ENCODE measurements at places on chromosomes 6 and 20.

DNA sequence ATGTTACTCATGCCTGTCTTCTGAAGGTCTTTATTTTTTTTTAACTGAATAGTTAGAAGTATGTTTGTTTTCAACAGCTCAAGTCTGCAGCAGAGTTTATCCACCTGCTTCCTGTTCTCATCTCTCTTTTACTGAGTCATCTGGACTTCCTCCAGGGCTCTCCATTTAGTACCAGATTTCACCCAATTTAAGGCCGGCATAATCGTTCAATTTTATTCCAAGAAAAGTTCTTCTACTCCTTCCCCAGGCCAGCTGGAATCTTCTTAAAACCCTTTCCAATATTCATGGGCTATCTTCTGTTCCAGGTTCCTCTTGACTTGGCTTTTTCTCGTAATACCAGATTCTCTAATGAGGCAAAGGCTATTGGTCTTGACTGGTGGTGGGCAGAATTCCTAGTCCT is 79.0 kb upstream of the LAMA2 start:
- DNase-seq, result no peak

- no peak for DNase-seq
These were observed 290.4 kb upstream of the HSF2 start for GRCh38 chr6:122109075-122109474.

- DNase-seq, result no peak
These were observed 982.0 kb upstream of the FLRT3 start for GRCh38 chr20:15319439-15319838.

- DNase-seq, result no peak
These were observed 137.9 kb downstream of the QRSL1 start for GRCh38 chr6:106767271-106767670.

DNA sequence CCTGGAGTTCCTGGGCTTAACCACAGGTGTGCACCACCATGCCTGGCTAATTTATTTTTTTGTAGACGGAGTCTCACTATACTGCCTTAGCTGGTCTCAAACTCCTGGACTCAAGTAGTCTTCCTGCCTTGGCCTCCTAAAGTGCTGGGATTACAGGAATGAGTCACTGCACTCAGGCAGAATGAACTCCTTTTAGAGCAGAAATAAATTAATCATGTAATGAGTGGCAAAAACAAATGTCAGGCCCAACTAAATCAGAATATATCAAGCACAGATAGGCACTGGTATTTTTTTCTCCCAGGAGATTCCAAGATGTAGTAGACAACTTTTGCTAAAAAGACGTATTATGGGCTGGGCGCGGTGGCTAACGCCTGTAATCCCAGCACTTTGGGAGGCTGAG is 2.6 kb downstream of the RPS10 start:
- no peak for DNase-seq

All from D721Med (cell line).